NCI-H1092 treated with DMSO at 0.1 percent for 48 hours (cell line): ENCODE measurements at places on chromosomes 4 and X.

GRCh38 chr4:39719804-39720580 lies 22.1 kb downstream of the UBE2K start:
- DNase-seq: no peak

GRCh38 chr4:113008716-113009115 lies 40.7 kb upstream of the ANK2 start:
- DNase-seq: no peak

DNA sequence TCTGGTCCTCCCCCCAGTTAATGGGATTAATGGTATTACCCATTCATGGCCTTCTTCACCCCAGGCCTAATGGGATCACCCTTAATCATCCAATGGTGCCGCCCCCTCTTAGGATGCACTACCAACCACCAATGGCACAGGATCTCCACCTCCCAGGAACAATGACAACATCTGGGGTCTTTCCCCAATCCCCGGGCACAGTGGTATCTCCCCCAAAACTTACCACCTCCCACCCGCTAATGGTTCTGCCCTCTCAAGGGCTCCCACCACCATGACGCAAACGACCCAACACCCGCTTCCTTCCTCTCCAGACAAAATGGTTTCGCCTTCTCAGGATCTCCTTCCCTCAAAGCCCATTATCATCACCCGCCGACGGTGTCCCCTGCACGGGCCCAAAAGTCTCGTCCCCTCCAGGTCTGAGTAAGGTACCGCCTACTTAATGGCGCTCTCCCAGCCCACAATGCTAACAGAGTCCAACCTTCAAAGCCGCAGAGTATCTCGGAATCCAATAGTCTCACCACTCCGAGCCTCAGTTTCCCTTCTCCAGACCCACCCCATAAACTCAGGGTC lies 458 bp downstream of the GRIPAP1 start:
- peak; percentile 36 for DNase-seq

DNA sequence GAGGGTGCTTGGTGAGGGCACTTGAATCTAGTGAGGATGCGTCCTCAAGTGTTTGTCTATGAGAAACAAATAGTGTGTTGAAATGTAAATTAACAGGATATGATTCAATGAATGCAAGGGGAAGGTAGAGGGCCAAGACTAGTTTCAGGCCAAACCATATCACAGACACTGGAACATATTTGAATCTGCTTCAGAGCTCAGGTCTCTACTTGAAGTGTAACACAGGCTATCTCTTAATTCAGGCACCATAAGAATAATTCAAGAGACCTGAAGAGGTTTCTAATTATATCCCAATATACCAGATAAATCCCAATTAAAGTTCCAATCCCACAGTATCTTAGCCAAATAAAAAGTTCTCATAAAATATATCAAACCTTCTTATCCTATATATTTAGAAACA lies 146.5 kb upstream of the INTU start:
- DNase-seq: no peak

GRCh38 chr4:42458657-42459056 lies 61.4 kb downstream of the SHISA3 start:
- no peak for DNase-seq

DNA sequence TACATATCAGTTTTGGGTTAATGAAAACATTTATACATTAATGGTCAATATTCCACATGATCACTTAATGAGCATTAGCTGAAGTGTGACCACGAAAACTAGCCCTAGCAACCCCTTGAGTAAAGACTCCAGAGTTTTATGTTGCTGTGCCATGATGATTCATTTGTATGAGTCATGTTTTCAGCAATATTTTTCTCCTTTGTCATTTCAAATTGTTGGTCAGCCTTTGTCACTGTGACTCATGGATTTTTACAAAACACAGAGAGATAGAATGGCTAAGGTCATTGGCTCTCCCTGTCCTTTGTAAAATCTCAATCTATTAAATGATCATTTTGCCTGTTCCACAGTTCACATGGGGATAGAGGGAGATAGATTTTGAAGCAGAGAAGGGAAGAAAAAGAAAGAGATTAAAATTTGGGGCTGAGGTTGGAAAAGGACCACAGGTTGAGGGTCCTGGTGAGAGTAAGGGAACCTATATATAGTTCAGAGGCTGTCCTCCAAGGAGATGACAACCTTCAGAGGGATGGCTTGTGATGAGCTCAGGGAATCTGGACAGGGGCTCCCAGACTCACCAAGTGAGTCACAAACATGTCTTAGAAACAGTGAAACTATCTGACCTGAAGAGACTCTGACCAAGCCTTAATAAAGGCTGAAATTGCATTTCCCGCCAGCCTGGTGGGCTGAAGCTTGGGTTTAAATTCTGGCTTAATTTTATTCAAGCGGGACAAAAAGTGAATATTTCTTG lies 25.6 kb downstream of the NR0B1 start:
- no peak for DNase-seq

DNA sequence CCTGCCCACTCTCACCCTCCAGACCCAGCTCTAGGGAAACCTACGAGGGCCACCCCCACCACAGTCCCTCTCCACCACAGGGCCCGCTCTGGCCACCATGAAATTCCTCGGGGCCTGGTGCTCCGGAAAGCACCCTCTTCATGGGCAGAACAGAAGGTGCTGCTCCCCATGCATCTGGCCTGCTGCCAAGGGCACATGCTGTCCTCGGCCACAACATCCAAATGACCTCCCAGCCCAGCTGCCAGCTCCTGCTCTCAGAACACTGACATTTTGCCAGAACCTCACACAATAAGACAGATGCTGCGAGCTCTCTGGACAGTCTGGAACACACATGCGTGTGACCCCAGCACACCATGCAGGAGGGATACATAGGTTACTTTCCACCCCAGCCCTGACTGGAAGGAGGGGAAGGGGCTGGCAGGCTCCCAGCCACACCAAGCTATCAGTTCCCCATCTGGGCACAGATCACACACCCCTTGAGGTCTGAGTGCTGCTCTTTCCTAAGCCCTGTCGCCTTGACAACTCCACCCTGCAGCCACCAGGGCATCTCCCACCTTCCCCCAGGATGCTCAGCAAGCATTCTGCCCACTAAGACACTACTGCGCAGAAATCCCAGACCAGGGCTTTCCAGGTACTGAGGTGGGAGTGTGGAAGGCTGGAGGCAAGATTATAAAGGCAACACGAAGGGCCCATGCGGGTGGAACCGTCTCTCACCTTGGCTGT lies 5.8 kb downstream of the CCNQ start:
- peak; percentile 78 for DNase-seq

- no peak for DNase-seq
These were observed 968.2 kb downstream of the STIM2 start for GRCh38 chr4:27828843-27829242.

GRCh38 chr4:27692868-27693634 lies 832.4 kb downstream of the STIM2 start:
- DNase-seq: no peak

DNA sequence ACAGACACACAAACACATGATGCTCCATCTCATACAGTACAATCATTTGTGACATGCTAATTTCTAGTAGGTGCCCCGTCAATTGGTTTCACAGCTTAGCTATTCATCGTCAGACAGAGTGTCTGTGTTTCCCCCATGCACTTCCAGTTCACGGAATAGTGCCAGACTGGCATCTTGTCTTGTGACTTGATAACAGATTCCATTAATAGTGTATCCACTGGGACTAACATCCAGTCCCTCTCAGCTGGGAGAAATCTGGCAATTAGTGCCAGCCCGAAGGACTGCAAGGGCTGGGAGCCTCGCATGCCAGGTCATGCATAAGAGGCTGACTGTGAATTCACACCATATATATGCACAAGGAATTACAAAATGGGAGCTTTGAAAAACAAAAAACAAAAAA lies 20.2 kb upstream of the GATB start:
- no peak for DNase-seq

- DNase-seq: no peak
These were observed 712.6 kb downstream of the GRID2 start for GRCh38 chr4:93016350-93016749.

DNA sequence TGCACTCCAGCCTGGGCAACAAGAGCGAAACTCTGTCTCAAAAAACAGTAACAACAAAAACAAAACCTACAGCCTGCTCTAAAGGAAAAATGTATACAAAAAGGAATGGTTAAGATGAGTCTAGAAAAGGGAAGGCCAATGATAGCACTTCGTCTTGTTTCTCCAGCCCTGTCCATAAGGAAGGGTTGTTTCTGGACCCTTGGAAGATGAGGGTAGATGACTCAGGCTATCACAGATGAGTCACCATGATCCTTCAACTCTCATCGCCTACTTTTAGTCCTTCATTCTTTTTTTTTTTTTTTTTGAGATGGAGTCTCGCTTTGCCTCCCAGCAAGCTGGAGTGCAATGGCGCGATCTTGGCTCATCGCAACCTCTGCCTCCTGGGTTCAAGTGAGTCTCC lies 8.8 kb downstream of the PLA2G12A start:
- no peak for DNase-seq

DNA sequence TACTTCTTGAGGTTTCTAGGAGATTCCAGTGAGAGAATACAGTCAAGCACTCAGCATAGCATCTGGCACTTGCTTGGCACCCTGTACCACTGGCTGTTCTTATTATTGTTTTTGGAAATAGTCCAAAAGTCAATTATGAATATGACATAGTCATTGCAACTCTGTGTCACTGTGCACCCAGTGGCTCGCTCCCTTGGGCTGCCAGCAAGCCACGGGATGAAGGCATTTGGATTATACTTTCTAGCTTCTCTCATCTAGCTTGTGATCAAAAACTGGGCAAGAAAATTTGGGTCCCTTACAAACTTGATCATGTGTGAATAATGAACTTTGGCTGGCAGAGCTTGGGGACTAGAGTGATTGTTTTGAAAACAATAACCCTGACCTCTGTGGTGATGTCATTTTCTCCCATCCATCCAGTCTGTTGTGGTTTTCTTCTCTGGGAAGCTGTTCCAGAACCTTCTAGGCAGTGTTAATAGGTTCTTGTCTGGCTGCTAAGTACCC lies 32.7 kb upstream of the LIMCH1 start:
- DNase-seq: peak; percentile 74

DNA sequence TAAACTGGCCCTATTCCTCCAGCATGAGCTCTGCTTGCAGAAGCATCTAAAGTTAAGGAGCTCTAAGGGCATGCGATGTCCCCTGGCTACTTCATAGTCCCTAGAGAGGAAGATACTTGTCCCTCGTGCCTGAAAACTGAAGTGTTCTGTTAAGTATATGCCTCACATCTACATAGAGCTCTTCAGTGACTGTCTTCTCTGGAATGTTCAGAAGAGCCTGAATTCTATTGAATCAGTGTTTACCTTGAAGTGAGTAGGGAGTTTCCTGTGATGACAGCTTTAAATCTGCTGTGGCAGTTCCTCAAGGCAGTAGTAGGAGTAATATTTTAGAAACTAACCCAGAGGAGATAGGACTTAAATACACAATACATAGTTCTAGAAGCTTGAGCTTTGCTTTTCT lies 111.2 kb downstream of the ZNF518B start:
- DNase-seq: no peak

GRCh38 chrX:27444093-27444908 lies 18.8 kb downstream of the PPP4R3C start:
- no peak for DNase-seq

- no peak for DNase-seq
These were observed 47.9 kb downstream of the LEF1 start for GRCh38 chr4:108120789-108121188.

GRCh38 chr4:47263721-47264120 lies 199.8 kb downstream of the COMMD8 start:
- DNase-seq: no peak

GRCh38 chrX:137896123-137896522 lies 330.2 kb downstream of the ZIC3 start:
- DNase-seq: no peak

- no peak for DNase-seq
These were observed 342.8 kb downstream of the PPARGC1A start for GRCh38 chr4:23547096-23547495.

DNA sequence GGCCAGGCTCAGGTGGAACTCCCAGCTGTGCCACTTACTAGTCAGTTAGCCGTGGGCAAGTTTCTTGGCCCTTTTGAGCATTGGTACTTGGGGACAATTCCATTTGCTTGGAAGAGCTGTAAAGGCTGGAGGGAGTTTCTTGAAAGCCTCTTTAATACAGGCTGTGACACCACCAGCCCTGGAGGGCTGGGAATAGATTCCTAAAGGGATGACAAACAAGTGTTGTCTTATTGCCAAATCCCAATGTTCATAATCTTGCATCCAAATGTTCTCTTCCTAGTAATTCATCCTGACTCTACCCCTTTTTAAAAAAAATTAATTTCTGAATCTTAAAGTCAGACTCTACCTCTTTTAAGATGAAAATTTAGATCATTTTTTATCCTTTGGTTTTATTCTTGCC lies 14.6 kb upstream of the MED28 start:
- no peak for DNase-seq
